ENCODE measurements at places on chromosomes 5 and 9.

GRCh38 chr5:96439477-96440184 lies 6.6 kb upstream of the PCSK1 start:
- DNase-seq: no peak

- DNase-seq: no peak
Measured at GRCh38 chr9:83523684-83524083, 14.5 kb downstream of the FRMD3 start.

DNA sequence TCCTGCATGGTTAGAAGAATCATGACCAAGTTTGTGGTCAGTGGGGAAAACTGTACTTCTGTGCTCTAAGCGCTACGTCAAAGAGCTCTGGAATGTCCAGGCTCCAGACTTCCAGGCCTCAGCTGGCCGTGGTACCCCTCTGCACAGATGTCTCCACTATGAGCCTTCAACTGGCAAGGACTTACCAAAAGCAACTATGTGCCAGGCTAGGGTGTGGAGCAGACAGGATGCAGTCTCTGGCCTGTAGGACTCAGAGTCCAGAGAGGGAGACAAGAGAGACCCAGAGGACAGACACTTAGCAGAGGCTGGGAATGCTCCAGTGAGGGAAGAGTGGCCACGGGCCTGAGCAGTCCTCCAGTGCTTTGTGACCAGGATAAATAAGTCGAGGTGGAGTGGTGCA lies 31.0 kb upstream of the TCF7 start:
- no peak for DNase-seq

DNA sequence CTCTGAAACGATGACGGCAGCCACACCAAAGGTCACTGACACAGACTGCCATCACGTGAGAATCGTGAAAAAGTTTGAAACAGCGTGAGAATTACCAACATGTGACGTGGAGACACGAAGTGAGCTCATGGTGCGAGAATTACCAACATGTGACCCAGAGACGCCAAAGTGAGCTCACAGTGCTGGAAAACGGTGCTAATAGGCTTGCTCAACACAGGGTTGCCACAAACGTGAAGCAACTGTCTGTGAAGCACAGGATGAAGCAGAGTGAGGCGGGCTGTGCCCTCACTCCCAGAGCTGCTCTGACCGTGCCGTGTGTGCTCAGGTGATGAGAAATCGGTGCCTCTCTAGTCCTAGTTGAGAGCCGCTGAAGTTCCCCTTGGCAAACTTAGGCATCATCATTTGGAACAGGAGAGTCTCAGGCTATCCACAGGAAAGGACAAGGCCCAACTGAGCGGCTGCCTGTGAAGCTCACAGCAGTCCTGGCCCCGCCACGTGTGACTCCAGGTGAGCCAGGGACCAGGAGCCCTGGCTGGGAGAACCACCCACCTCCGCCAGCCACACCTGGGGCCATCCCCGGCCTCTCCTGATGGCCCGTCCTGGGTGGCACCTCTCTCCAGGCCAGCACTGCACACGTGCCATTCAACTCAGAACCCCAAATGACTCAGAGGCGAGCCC lies 29.8 kb upstream of the SLC6A3 start:
- no peak for DNase-seq

- DNase-seq: no peak
Measured at GRCh38 chr5:139662617-139663016, 14.5 kb downstream of the CXXC5 start.

DNA sequence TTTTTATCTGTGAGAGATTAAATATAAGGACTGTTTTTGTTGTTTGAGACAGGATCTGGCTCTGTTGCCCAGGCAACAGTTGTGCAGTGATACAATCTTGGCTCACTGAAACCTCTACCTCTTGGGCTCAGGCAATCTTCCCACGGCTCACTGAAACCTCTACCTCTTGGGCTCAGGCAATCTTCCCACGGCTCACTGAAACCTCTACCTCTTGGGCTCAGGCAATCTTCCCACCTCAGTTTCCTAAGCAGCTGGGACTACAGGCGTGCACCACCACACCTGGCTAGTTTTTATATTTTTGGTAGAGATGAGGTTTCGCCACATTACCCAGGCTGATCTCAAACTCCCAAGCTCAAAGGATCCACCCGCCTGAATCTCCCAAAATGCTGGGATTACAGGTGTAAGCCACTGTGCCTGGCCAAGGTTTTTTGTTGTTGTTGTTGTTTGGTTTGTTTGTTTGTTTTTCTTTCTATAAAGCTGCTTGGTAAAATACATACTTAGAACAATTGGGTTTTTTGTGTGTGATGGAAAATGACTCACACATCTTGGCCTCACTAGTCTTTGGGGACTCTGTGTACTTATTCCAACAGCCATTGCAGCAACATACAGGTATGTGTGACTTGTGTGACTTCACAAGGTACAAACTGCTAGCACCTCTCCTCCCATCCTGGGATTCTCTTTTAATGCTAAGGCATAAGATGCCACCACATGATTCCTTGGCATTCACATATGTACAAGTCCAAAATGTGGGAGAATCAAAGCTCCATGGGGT lies 36.5 kb upstream of the RASA1 start:
- no peak for DNase-seq

GRCh38 chr5:113373426-113373825 lies 61.4 kb downstream of the TSSK1B start:
- no peak for DNase-seq

- DNase-seq: no peak
Measured at GRCh38 chr9:14911046-14911445, 818 bp upstream of the FREM1 start.

- DNase-seq: no peak
Measured at GRCh38 chr5:172187118-172188032, 649 bp downstream of the STK10 start.

- no peak for DNase-seq
Measured at GRCh38 chr9:129164246-129164930, 13.7 kb downstream of the IER5L start.

GRCh38 chr9:6827439-6828145 lies 69.8 kb downstream of the KDM4C start:
- DNase-seq: no peak

DNA sequence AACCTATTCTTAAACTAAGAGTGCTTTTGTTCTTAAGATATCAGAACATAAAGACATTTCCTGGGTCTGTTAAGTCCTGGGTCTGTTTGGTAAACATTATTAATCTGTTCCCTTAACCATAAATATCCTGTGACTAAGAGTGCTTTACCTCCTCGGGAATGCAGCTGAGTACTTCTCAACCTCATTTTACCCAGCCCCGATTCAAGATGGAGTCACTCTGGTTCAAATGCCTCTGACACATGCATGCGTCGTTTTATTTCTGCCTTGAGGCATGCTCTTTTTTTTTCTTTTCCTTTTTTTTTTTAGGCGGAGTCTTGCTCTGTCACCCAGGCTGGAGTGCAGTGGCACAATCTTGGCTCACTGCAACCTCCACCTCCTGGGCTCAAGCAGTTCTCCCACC lies 39.8 kb upstream of the FBXL17 start:
- DNase-seq: no peak
